Thymus (tissue), 14 donors: ENCODE measurements at places on chromosomes 5 and 9. TPM values are rescaled to one million over a fixed set of nuclear protein-coding genes. Genes with fewer than 3 reads are reported as not detected.

GRCh38 chr5:150111122-150111521 lies 24.8 kb upstream of the CSF1R start:
- no peak for DNase-seq
- H3K27ac ChIP-seq = no peak overlapping the region
- H3K4me3 ChIP-seq = no peak overlapping the region
- H3K27me3 ChIP-seq = no peaks in the 10 kb centered on the region
- H3K36me3 ChIP-seq = no peaks in the 10 kb centered on the region

CDX1 gene
- total RNA-seq = 0.85 TPM

ALDOB gene
- total RNA-seq = 1.7 TPM

- H3K27me3 ChIP-seq = no peaks in the 10 kb centered on the region
- no peak for DNase-seq
- no peak overlapping the region for H3K27ac ChIP-seq
Observed at GRCh38 chr5:34587355-34588241, 68.5 kb upstream of the RAI14 start.

DNA sequence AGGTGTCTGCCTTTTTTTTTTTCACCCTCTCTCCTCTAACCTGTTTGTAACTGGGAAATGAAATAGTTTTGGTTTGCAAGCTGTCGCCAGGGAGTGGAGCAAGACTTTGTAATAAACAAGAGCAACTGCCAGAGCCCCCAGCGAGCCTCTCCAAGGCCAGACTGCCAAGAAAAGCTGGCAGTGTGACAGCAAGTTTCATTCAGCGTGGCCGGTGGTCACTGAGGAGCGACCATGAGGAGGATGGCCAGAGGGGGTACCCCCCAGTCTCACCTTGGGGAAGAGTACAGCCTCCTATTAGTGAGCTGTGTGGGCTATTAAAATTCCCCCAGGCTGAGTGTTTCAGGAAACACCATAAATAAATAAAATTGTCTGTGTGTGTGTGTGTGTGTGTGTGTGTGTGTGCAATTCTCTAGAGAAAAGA lies 49.9 kb downstream of the ZFAND5 start:
- no peaks in the 10 kb centered on the region for H3K27me3 ChIP-seq
- H3K27ac ChIP-seq = no peak overlapping the region
- H3K36me3 ChIP-seq = no peaks in the 10 kb centered on the region
- H3K4me3 ChIP-seq = no peak overlapping the region
- no peaks in the 10 kb centered on the region for H3K4me1 ChIP-seq
- DNase-seq = no peak

GRCh38 chr9:3956081-3956671 lies 343.7 kb downstream of the GLIS3 start:
- H3K4me3 ChIP-seq = no peak overlapping the region
- no peak for DNase-seq
- H3K27me3 ChIP-seq = no peaks in the 10 kb centered on the region
- no peak overlapping the region for H3K27ac ChIP-seq
- no peaks in the 10 kb centered on the region for H3K36me3 ChIP-seq
- H3K4me1 ChIP-seq = no peaks in the 10 kb centered on the region

DNA sequence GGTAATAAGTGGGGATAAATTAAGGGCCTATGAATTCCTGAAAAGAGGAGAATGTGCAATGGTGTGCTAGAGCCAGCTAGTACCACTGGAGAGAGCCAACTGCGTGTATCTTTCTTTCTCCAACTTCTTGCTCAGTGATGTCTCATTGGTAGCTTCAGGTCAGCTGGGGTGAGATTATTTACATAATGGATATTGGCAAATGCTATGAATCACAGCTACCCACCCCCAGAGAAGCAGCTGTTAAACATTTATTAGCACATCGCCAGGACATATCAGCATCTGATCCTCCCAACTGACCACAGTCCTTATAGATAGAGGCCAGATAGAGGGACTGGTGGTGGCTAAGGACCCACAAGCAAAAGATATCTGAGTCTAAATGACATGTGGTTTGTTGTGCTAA lies 421.3 kb downstream of the ACTL7B start:
- H3K4me1 ChIP-seq = no peaks in the 10 kb centered on the region
- H3K36me3 ChIP-seq = no peaks in the 10 kb centered on the region
- no peak overlapping the region for H3K4me3 ChIP-seq
- no peak overlapping the region for H3K27ac ChIP-seq
- no peaks in the 10 kb centered on the region for H3K27me3 ChIP-seq
- DNase-seq = no peak

- DNase-seq = no peak
- no peaks in the 10 kb centered on the region for H3K4me1 ChIP-seq
- peaks cover 18% of the 10 kb centered on the region for H3K27me3 ChIP-seq
- H3K4me3 ChIP-seq = no peak overlapping the region
- H3K27ac ChIP-seq = no peak overlapping the region
- no peaks in the 10 kb centered on the region for H3K36me3 ChIP-seq
Observed at GRCh38 chr5:1720396-1721110, 79.1 kb downstream of the MRPL36 start.

DNA sequence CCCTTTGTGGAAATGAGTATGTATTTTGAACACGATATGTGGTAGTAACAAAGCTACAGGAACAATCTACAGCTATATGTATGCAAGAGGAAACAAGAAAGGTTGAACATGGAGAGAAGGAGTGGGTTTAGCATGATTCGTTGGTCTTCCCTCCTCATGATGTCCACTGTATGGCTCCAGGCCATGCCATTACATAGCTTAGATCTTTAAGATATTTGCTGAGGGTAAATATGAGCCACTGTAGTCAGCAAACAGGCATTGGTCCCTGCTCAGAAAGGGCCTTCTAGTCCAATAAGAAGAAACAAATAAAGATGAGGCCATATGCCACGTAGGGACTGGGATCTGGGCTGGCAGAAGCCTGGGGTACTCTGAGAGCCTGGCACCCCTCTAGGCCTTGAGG lies 543.2 kb upstream of the SGCD start:
- H3K27me3 ChIP-seq = no peaks in the 10 kb centered on the region
- DNase-seq = no peak
- no peaks in the 10 kb centered on the region for H3K4me1 ChIP-seq
- H3K36me3 ChIP-seq = no peaks in the 10 kb centered on the region
- no peak overlapping the region for H3K27ac ChIP-seq

- no peak overlapping the region for H3K27ac ChIP-seq
- peaks cover 9% of the 10 kb centered on the region for H3K4me1 ChIP-seq
- no peaks in the 10 kb centered on the region for H3K36me3 ChIP-seq
- H3K4me3 ChIP-seq = no peak overlapping the region
- no peaks in the 10 kb centered on the region for H3K27me3 ChIP-seq
- DNase-seq = no peak
Observed at GRCh38 chr5:142777099-142777498, 6.9 kb downstream of the ARHGAP26 start.

CNTLN gene
- total RNA-seq = 6.4 TPM

NELFB gene
- total RNA-seq = 20.4 TPM

GRCh38 chr9:82763656-82764055 lies 299.3 kb downstream of the RASEF start:
- no peak overlapping the region for H3K4me3 ChIP-seq
- peaks cover 22% of the 10 kb centered on the region for H3K4me1 ChIP-seq
- no peaks in the 10 kb centered on the region for H3K36me3 ChIP-seq
- no peaks in the 10 kb centered on the region for H3K27me3 ChIP-seq
- H3K27ac ChIP-seq = no peak overlapping the region

NEUROG1 gene
- 0.14 TPM for total RNA-seq

NPR3 gene
- 4.9 TPM for total RNA-seq

DNA sequence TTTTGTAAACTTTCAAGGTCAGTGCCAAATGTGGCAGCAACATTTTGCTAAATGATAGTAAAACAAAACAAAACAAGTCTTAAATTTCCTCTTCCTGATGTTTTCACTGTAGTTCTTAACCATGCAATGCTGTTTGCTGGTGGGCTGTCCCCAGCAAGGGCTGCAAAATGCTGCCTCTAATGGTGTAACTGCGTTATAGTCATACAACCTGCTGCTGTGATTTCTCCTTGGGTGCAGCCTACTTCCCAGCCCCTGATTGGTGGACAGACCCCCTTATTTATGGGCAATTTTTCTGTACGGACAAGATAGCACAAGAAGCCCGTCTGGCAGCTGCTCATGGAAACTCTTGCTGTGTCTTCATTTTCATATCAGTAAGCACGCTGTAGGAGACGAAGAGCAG lies 26.6 kb upstream of the PIP5K1B start:
- H3K4me3 ChIP-seq = no peak overlapping the region
- no peaks in the 10 kb centered on the region for H3K36me3 ChIP-seq
- no peaks in the 10 kb centered on the region for H3K4me1 ChIP-seq
- no peaks in the 10 kb centered on the region for H3K27me3 ChIP-seq
- DNase-seq = no peak
- no peak overlapping the region for H3K27ac ChIP-seq

GKAP1 gene
- 14.3 TPM for total RNA-seq

LURAP1L gene
- 1.4 TPM for total RNA-seq

PDGFRB gene
- 6.0 TPM for total RNA-seq

ANKRD31 gene
- 0.61 TPM for total RNA-seq

DNA sequence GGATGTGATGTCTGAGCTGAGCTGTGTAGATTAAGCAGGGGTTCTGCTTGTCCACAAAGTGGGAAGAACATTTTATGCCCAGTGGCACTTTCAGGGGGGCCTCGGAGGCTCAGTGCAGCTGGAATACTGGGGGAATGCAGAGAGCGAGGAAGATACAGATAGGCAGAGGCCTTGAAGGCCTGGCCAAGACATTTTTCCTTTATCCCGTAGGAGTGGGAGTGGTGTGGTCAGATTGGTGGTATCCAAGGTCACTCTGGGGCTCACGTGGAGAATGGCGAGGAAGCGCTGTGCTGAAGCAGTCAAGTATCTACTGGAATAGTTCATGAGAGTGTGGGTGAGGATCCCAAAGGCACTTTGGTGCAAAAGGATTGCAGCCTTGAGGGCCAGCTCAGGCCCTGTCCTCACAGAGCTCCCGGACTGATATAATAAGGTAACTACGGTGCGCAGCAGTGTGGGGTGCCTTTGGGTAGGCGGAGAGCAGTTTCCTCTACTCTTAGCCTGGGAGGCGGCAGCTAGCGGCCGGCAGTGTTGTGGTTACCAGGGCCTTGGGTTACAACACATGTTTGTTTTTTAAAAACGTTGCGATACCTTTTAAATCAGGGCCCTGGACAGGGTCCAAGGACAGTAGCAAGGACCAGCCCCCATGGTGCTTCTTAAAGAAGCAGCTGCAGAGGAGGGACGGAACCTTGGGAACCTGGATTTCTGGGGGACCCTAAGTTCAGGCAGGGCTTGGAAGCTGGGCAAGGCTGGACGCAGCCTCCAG lies 10.8 kb upstream of the CCDC69 start:
- peaks cover 16% of the 10 kb centered on the region for H3K4me1 ChIP-seq
- no peak overlapping the region for H3K27ac ChIP-seq
- peaks cover 19% of the 10 kb centered on the region for H3K36me3 ChIP-seq

DNA sequence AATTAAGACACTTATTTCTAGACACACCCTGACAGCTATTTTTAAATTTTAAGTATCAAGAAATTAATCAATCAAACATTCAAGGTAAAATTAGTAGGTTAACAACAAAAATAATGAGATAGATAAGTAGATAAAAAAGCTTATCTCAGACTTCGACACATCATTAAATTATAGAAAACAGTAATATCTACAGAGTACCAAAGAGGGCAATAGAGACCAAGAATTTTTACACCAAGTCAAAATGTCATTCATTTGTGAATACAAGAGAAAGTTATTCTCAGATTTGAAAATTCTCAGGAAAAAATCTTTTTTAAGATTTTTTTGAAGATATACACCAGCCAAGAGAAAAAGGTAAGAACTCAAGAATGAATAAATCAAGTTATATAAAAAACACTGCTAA lies 445.6 kb downstream of the ACTL7B start:
- H3K4me3 ChIP-seq = no peak overlapping the region
- no peak overlapping the region for H3K27ac ChIP-seq
- DNase-seq = no peak
- H3K27me3 ChIP-seq = no peaks in the 10 kb centered on the region
- H3K36me3 ChIP-seq = no peaks in the 10 kb centered on the region

GCNT4 gene
- 22.9 TPM for total RNA-seq

ECM2 gene
- total RNA-seq = 1.3 TPM

GRCh38 chr5:138139781-138140090 lies 508 bp upstream of the NME5 start:
- peaks cover 31% of the 10 kb centered on the region for H3K27me3 ChIP-seq
- no peaks in the 10 kb centered on the region for H3K36me3 ChIP-seq
- DNase-seq = no peak
- no peak overlapping the region for H3K4me3 ChIP-seq
- no peak overlapping the region for H3K27ac ChIP-seq
